ENCODE measurements at places on chromosomes 6 and 20.

DNA sequence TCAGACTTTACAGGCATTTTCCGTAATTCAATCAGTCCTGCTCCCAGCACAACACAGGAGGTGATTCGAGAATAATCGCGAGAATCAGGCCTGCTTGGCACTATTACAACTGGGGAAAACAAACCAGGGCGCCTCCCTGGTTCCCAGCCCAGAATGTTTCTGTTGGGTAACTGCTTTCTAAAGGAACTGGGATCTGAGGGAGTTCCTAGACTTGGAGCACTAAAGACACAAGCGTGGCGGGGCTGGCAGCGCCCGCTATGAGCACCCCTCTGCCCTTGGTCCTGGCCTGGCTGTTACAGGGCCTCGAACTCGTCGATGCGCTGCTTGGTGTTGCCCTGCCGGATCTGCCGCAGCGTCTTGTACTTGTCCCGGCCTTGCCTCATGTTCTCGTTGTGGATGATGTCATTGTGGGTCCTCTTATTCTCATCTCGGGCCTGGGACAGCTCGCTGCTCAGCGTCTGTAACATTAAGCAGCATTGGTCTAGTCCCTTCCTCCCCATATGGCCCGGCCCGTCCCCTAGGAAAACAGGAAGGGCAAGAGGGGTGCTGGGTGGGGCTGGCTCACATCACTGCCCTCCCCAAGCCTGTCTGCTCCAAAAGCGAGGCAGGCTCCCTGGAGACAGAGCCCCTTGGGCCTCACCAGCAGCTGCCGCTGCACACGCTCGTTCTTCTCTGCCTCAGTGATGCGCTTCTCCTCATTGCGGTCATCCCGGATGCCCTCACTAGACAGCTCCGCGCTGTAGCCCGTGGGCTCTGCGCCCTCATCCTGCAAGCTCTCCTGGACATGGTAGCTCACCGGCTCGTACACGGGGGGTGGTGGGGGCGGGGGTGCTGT, 52.3 kb downstream of the EZR start:
- DNase-seq, result peak; percentile 15

DNA sequence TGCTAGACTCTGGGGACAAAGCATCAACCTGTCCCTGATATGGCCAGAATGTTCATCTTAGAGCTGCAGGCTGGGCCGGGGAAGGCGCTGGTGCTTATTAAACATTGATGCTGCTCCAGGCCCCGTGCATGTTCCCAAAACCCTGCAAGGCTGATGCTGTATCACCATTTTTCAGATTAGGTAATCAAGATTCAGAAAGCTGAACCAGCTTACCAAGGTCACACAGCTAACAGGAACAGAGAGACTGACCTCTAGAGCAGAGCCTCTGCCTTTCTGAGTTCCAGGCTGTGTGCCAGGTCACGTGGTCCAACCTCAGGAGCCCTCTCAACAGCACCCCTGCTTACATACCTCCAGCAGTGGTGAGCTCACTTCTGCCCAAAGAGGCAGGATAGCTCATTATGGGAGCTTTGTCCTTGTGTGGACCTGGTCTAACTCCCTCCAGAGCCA, 16.1 kb upstream of the VSTM2L start:
- no peak for DNase-seq

- no peak for DNase-seq
Observed at GRCh38 chr6:82178759-82179112, 68.8 kb downstream of the IBTK start.

GRCh38 chr20:32359633-32360332, 1.7 kb downstream of the ASXL1 start:
- no peak for DNase-seq

DNA sequence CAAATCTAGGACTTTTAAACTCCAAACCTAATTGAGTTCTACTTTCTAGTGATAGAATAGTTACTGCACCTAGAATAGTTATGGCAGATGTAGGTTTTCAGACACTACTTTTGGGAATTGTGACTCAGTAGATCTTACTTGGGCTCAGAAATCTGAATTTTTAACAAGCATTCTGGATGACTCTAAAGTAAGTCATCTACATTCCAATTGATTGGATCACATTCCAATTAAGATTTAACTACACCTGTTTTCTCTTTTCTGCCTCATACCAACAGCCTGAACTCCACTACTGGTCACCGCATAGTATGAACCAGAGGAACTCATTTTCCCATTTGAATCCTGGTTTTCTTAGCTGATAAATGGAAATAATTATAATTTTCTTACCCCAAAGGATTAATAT, 49.5 kb upstream of the TFAP2D start:
- DNase-seq, result no peak

- no peak for DNase-seq
Observed at GRCh38 chr20:39289831-39290230, 327.7 kb downstream of the DHX35 start.

DNA sequence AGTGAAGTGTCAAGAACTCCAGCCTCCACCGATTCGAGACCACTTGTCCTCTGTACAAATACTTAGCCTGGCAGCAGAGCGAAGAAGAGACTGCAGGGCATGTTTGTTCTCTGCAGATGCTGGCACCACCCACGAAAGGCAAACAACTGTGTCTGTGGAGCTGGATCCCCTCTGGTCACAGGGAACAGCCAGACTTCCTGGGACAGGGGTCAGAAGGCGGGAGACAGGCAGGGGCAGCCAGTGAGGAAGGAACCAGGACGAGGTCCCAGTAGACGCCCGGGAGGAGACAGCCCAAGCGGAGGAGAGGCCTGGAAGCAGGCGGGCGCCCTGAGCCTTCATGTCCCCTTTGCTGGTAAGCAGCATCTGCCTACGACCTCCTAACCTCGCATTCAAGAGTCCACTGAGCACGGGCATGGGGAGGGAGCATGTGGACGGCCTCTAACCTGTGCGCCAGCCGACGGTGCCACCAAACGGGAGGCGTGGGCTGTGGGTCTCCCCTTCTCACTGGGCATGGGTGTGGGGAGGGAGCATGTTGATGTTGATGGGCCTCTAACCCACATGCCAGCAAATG, 265.5 kb downstream of the DLL1 start:
- no peak for DNase-seq

GRCh38 chr20:47761482-47762047, 23.7 kb downstream of the SULF2 start:
- DNase-seq, result no peak

DNA sequence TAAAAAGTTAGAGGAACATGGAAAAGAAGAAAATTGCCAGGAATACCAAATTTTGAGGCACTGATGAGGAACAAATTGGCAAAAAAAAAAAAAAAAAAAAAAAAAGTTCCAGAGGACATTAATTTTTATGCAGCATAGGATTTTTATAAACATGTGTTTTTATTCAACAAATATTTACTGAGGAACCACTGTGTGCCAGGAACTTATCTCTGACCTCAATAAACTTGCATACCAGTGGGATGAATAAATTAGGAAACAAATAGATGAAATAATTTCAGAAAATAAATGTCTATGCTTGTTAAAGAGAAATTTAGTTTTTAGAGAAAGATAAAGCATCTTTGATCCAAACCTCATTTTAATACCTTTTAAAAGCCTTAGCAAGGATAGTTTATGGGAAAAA, 175.1 kb downstream of the PDE10A start:
- no peak for DNase-seq

DNA sequence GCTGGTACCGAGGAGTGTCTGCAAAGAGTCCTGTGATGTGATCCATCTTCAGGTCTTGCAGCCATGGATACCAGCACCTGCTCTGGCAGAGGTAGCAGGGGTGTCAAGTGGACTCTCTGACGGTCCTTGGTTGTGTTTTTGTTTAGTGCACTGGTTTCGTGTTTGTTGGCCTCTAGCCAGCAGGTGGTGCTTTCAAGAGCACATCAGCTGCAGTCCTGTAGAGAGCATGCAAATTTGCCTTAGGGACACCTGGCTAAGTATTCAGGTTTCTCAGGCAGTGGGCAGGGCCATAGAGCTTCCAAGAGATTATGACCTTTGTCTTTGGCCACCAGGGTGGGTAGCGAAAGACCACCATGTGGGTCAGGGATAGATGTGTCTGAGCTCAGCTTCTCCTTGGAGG, 14.5 kb upstream of the RGS17 start:
- DNase-seq, result no peak

- DNase-seq, result no peak
Observed at GRCh38 chr20:57188576-57189079, 77.8 kb downstream of the BMP7 start.

GRCh38 chr20:1376408-1377270, 16.2 kb downstream of the FKBP1A start:
- DNase-seq, result no peak

- no peak for DNase-seq
Observed at GRCh38 chr20:25274481-25274880, 26.6 kb downstream of the PYGB start.

DNA sequence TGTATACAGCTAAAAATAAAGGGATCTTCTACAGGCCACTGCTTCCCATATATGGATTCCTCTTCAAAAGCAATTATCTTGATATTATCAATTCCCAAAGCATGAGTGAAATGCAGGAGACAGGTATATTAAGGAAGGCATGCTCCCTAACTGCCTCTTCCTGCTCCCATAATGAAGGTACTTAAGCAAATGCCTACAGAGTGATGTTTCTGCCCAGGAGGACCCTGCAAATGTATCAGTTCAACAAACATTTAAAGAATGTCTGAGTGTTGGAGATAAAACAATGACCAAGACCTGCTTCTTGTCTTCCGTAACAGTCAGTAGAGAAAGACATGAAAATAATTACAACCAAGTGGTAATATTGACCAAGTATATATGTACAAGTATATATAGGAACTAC, 4.2 kb downstream of the UBE2J1 start:
- no peak for DNase-seq

DNA sequence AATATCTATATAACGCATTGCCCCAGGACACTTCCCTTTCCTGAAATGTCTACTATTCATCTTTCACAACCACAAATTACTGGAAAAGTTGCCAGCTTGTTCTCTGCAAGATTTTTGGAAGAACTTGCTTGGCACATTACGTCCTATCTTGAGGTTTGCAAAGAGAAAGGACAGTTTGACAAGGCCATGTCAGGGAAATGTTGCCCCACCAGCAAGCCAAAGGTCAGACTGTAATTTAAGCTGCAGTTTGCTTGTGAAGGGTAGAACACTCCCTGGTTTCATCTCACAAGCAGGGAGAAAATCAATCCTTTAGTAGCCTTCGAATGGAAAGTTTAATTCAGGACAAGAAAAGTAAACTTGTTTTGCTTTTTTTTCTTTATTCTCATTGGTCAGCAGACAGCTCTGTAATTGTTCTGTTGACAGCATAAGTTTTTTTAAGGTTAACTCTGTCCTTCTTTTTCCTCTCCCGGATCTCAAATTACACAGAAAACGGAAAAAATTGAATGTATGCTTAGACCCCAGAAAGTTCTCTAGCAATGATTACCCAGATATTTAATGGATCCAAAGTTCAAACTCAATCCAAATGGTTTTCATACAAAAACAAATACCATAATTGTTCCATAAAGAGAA, 541.8 kb upstream of the NRSN1 start:
- DNase-seq, result no peak

DNA sequence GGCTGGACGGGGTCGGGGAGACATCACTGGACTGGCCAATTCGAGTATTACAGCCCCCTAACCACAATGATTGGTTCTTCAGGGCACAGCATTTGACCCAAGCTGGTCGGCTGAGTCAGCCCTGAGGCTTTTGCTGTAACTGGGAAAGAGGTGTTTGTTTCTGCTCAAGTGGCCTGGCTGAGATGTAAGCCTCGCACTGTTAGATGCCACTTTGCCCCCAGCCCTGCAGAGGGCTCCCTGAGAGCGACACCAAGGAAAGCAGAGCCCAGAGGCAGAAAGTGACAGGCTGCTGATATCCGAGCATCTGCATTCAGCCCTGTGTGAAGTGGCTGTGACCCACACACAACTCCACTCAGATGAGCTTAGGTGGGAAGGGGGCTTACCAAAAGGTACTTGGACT, 19.4 kb downstream of the ERGIC3 start:
- DNase-seq, result peak; percentile 17

DNA sequence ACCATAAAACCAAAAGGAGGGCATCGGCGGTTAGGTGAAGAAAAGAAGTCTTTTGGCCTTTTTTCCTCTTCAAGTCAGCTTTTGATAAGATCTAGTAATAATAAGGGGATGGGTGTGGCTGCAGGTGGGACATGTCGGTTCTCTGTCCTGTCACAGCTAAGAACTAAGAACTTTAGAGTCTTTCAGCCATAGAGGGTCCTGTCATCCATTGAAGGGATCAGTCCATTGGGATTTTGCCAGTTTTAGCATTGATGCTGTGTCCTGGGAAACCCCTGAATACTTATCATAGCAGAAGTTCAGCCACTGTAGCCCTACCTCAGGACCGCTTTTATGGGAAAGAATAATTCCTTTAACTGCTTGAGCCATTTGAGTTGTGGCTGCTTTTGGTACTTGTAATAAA, 18.2 kb upstream of the SCP2D1 start:
- DNase-seq, result no peak

- DNase-seq, result no peak
Observed at GRCh38 chr20:37649676-37650370, 44.0 kb upstream of the CTNNBL1 start.

GRCh38 chr6:109304284-109305015, 77.8 kb downstream of the CD164 start:
- DNase-seq, result no peak

DNA sequence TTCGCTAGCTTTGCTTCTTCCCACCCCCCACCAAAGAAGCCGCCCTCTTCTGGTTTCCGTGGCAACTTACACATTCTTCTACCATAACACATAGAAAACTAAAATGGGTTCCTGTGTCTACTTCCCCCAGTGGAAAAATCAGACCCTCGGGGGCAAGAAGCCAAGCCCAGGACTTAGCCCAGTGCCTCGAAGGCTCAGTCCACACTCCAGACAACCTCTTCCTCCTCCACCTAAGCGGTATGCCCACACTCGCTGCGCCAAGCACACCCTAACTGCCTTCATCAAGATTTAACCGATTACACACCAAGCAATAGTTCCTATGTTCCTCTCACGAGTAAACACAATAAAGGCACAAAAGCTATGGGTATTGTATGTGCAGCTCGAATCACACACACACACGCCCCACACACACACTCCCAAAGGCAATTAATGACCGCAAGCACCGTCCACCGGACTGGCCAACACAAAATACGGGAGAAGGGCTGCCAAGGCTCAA, 537 bp downstream of the PPIL4 start:
- peak; percentile 87 for DNase-seq

- no peak for DNase-seq
Observed at GRCh38 chr6:112416866-112417265, 69.7 kb downstream of the RFPL4B start.

Data from CD4-positive, alpha-beta T cell treated with Interleukin-1 beta for 1 hour (primary cell).